ENCODE measurements at places on chromosomes 4 and X.

- DNase-seq = no peak
These were observed 218.4 kb downstream of the STIM2 start for GRCh38 chr4:27078934-27079455.

GRCh38 chr4:74541667-74542066 is 96.7 kb downstream of the AREG start:
- no peak for DNase-seq

DNA sequence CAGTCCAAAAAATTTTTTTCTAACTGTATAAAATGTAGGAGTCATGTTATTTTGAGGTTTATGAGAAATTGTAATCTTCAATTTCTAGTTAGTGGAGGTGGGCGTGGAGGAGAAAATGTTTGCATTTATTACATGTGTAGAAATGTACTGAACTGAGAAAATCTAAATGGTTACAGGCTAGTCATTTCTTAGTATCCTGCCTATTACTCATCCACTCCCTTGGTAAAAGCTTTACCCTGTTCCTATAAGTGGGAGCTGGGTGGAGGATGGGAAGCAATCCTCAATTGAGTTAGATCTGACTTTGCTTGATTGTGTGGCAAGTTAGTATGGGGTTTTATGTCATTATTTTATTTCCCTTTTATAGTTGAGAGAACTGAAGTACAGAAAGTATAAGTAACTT is 73.8 kb downstream of the POLA1 start:
- no peak for DNase-seq

DNA sequence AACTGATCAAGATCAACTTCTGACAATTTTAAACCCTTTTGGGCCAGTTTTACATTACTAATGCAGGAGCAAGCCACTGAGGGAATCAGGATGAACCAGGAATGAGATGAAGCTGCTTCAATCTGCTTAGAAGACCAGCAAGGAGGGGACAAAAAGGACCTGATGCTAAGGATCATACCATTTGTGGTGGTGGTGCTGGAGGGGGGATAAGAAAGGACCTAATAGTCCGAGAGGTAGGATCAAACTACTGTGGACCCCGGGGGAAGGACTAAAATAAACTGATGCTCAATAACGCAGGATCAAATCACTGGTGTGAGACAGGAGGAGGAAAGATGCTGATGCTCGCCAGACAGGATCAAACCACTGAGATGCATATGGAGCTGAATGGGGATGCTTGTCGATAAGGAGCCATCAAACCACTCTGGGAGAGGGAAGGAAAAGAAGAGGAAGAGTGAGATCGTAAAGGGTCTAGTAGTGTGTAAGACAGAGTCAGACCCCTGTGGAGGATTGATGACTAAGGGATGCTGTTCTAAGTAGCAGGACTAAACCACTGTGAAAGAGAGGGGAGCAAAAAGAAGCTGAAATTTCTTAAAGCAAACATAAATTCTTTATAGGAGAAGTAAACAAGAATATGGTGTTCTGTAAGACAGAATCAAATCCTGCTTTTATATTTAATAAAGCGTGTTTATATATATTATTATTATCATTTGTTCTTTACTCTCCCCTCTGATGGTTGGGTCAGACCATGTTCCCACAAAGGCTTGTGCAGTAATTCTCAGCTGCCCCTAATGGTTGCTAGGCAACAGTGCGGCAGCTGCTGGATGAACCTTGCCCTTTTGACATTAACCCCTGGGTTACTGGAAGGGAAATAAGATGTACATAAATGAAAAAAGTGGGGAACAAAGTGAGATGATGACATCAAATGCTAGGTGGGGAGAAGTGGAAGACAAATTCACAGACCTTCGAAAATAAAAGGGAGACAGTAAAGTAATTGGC is 432.5 kb upstream of the FGF16 start:
- no peak for DNase-seq

GRCh38 chr4:39124885-39125599 is 57.3 kb upstream of the WDR19 start:
- no peak for DNase-seq

DNA sequence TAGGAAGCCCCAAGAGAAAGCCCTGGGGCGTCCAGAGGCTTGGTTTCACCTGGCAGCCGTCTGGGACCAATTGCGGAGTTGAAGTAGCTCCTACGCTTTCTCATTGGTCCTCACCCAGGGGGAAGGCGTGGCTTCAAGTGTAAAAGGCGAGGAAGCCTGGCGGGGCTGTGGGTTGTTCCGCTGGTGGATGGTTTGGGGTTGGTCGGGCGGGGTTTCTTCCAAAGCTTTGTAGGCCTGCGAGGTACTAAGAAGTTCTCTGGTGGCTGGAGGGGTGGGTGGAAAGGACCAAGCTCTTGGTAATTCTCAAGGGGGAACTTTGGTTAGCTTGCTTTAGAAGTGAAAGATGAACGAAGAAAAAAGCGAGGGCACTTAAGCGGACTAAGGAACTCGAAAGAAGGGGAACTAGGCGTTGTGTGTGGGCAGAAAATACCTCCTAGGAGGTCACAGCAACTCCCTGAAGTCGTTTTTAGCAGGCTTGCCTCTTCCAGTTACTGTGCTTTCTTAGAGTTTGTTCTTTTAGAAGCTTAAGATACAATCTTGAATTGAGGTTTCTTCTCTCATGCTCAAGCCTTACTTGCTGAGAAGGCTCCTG is 36.6 kb downstream of the CCNG2 start:
- peak; percentile 69 for DNase-seq

- DNase-seq = no peak
These were observed 112.1 kb downstream of the CDKL5 start for GRCh38 chrX:18537524-18537923.

- DNase-seq = no peak
These were observed 2.3 kb downstream of the NOX1 start for GRCh38 chrX:100871594-100872560.

- DNase-seq = no peak
These were observed 18.4 kb upstream of the ANAPC4 start for GRCh38 chr4:25358515-25359275.

DNA sequence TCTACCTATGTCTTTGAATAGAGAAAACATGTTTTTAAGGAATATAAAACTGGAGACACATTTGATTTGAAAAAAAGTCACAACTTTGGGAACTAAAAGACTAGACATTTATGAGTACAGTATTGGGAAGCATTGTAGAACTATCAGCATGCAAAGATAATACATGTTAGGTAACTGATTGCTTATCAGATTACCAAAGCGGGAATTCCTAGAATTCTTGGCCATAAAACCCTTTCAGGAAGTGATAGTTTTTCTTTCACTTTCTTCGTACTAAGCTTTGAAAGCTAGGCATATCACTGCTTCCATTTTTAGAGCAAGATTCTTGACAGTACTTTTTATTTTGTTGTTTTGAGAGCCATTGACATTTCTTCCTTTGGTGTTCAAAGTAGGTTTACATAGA is 646.6 kb upstream of the PITX2 start:
- DNase-seq = no peak

DNA sequence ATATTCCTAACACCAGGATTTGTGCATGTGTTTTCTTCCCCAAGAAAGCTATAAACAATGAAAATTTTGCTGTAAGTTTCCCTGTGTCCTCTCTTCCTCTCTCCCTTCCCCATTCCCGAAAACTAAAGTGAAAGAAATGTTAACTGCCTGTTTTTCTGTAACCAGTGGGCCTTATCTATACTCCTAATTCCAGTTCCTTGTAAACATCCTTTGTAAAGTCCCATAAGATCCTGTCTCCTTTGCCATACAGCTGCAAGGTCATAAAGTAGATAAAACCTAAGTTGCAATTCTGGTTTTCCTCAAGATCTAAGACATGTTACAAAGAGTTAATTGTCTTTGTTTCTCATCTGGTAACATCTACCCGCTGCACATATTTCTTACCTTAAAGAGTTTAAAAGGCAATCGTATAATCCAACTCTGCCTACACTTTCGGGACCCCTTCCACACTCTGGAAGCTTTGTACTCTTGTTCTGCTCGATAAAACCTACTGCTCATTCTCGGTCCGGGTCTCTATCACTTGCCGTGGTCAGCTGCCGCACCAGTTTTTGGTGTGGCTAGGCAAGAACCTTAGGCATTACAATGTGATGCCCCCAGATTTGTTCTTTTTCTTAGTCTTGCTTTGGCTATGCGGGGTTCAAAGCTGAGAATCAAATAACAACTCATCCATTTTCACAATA is 20.5 kb downstream of the UGT2B7 start:
- DNase-seq = no peak

- no peak for DNase-seq
These were observed 28.0 kb downstream of the SH3BGRL start for GRCh38 chrX:81229901-81230300.

- DNase-seq = no peak
These were observed 117.9 kb upstream of the GPM6A start for GRCh38 chr4:175929932-175930331.

GRCh38 chrX:33415459-33415858 is 204.1 kb upstream of the DMD start:
- DNase-seq = no peak
